CD4-positive, alpha-beta T cell treated with Interleukin-17A for 1 hour (primary cell): ENCODE measurements at places on chromosomes 11 and 22.
A peak's percentile ranks its signal among the peaks of the same experiment; 100 is the strongest.

GRCh38 chr11:10991393-10991792 lies 133.5 kb upstream of the ZBED5 start:
- no peak for DNase-seq

GRCh38 chr11:134178032-134178674 lies 45.6 kb downstream of the NCAPD3 start:
- no peak for DNase-seq

GRCh38 chr11:39462506-39462905 lies 1996.9 kb downstream of the LRRC4C start:
- no peak for DNase-seq

DNA sequence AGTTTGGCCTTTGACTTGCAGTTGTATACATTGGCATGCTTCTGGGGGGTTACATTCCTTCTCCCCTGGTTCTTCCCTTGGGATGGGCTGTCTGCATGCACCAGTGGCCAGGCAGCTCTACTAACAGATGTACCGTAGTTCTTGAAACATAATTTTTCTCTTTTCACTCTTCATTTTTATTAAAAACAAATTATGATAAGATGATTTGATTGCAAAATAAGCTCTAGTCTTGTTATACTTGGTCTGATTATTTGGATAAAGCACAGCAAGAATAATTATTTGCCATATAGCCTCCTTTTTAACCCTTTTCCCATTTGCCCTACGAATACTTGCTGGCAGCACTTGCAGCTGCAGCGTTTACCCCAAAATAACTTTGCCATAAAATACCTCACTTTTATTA lies 12.7 kb downstream of the OR56A5 start:
- no peak for DNase-seq

- no peak for DNase-seq
Measured at GRCh38 chr11:64719406-64719805, 3.6 kb downstream of the NRXN2 start.

GRCh38 chr11:107549253-107549953 lies 16.1 kb downstream of the ALKBH8 start:
- peak; percentile 62 for DNase-seq

DNA sequence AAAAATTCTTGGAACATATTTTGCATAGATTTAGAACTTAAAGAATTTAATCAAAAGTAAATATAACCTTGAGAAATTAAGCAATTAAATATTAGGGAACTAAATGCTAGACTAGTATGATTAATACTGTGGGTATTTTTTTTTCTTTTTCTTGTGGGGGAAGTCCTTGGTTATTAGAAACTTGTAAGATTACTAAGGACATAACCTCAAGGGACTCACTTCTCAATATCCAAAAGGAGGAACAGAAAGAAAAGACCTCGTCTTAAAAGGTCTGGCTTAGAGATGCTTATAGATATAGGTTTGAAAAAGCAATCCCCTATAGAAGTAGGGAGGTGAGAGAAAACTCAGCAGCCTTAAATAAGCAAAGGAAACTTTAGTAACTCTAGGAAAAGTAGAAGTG lies 368.5 kb downstream of the INSC start:
- DNase-seq, result no peak

GRCh38 chr11:76161261-76161961 lies 44.9 kb downstream of the WNT11 start:
- peak; percentile 9 for DNase-seq

DNA sequence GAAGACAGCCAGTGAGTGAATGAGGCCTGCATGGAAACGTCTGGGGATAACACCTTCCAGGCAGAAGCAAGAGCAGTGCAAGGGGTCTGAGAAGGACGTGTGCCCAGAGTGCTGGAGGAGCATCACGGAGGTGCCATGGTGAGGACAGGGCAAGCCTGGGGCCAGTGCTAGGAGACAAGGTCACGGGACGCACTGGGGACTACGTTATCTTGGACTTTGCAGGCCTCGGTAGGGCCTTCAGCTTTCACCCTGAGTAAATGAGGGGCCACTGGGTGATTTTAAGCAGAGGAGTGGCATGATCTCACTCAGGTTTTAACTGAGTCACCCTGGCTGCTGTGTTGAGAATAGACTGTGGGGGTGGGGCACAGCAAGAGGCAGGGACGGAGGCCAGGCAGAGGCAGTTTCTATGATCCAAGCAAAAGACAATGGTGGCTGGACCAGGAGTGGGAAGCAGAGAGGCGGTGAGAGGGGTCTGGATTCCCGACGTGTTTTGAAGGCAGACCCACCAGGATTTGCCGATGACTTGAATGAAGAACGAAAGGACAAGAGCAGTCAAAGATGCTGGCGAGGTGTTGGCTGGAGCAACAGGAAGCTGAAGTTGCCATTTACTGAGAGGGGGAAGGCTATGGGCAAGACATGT lies 102.7 kb upstream of the PARVA start:
- DNase-seq, result no peak

DNA sequence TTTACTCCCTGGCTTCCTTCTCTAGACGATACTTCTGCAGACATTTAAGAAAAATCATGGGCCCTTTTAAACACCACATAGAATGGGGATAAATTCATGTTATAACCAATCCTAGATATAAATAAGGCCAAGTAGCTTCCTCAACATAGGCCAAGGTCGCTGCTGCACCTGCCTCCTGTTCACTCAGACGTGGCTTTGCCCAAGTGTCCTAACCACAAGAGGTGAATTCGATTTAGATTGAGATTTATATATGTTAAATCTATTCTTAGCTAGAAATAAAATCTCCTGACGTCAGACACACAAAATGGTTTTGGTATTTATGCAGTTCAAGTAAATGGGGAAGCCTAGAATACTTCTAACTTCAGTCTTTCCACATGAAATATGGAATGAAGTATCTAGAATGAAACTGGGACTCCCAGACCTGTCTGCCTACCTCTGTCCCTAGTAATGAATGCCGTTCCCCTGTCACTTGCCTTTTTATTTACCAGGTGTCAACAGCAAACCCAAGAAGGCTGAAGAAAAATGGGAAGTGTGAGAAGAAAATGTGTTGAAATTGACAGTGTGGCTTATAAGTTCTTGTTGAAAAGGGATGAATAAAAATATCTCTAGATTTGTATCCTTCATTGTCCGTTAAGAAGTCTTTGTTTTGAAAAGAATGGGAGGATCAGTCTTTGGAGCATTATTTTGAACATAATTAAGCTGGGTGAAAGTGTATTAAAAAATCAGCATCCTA lies 131.8 kb downstream of the HIPK3 start:
- no peak for DNase-seq

DNA sequence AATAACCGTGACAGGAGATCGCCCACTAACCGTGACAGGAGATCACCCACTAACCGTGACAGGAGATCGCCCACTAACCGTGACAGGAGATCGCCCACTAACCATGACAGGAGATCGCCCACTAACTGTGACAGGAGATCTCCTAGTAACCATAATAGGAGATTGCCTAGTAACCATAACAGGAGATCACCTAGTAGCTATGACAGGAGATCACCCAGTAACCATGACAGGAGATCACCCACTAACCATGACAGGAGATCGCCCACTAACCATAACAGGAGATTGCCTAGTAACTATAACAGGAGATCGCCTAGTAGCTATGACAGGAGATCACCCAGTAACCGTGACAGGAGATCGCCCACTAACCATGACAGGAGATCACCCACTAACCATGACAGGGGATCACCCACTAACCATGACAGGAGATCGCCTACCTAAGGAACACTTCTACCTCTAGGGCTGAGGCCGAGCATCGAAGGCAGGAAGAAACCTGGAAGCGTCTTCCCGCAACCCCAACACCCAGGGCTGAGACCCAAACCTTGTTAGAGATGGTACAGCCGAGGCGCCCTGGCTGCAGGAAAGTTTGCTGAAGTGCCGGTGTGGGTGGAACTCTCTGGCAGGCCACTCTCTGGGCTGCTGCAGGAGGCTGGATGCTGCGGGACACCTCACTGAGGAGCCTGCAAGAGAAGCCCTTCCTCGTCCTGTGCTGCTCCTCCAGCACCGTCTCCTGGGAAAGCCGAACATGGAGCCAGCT lies 67.5 kb upstream of the THY1 start:
- no peak for DNase-seq

DNA sequence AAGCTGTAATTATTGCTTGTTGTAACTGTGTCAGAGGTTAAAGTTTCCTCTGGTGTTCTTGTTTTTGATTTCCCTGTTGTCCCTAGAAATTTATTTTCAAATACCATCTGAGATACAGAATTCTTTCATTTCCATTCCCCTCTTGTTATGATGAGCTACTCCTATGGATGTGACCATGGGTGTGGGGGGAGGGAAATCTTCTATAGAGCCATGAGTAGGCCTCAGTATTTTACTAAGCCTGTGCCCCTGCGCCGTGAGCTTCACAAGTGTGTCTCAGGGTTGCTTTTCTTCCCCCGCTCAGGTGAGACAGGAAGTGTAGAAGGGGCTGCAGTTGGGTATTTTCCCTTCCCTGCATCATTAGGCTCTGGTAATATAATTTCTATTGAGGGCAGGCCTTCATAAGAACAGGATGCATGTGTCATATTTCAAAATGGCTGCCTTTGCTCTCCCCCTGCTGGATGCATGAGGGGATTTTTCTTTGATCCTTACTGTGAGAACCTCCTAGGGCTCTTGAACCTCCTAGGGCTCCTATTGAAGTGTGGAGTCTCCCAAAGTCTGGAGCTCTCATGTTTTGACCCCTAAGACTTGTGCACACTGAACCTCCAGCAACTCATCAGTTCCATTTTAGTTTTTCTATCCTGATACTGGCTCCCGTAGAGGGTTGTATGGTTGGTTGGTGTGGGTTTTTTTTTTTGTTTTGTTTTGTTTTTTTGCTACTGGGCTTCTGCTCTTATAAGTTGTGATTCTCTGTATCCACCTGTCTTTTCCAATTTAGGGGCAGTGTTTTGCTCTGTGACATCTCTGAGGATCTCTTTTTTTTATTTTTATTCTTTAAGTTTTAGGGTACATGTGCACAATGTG lies 658.2 kb downstream of the NTM start:
- no peak for DNase-seq

GRCh38 chr11:62547691-62548281 lies 1.2 kb upstream of the AHNAK start:
- no peak for DNase-seq

DNA sequence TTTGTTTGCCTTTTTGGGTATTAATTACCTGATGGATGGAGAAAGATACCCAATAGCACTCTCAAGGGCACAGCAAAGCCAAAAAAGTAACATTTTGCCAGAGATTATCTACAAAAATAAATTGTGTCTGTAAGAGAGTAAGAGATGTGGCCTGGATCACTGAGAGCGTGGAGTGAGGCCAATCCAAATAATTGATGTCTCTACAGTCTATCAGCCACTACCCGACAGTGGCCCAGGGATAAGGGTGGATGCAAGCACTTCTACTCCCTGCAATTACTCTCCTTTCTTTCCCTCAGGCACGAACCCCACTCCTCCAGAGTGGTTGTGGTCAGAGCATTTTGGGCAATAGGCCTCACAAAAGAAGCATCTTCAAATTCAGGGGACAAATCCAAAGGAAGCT lies 92.3 kb upstream of the ZC3H12C start:
- DNase-seq, result no peak

GRCh38 chr22:25903294-25903693 lies 161.3 kb downstream of the MYO18B start:
- DNase-seq, result no peak

DNA sequence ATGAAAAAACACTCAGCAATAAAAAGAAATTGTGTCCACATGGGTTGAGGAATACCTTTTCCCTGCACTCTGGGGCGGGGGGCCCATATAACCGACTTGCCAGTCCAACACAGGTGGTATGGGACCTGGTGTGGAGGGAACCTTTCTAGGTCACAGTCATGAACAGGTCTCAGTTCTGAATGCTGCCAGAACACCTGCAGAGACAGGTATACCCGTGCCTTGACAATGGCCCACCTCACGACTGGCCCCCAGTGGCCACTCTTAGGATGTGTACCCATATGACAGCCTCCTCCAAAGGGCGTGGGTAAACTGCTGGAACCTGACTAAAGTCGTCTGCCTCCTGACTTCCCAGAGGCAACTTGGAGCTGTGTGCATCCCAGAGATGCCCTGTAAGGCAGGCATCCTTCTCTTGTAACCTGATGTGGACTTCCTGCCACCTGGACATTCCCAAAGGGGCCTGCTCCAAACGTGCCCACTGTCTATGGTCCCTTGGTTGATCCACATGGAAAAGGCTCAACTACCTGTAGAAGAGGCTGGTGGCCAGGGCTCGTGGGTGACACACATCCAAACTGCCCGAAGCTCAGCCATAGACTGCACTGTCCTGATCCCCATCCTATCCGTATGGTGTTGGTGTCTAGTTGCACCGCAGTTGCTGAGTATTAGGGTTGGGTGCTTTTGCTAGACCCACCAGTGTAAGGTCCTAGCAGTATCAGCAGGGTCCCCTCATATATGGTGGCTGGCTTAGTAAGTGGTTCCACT lies 859.3 kb downstream of the BRD1 start:
- DNase-seq, result no peak

DNA sequence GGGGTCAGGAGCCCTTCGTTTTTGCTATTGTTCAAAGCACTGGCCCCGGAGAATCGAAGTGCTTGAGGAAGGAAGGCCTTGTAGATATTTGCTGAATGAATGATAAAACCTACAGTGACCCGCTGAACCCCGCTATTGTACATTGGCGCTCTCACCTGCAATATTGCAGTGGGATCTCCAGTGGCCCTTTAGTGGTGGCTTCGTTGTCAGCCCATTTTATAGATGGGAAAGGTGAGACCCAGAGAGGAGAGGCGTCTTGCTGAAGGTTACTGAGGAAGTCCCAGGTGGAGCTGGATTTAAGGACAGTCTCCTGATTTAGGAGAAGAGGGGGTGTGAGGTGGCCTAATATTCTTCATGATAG lies 1.2 kb downstream of the CDC42EP2 start:
- DNase-seq, result no peak

- DNase-seq, result no peak
Measured at GRCh38 chr22:49608228-49608627, 219.4 kb downstream of the BRD1 start.

DNA sequence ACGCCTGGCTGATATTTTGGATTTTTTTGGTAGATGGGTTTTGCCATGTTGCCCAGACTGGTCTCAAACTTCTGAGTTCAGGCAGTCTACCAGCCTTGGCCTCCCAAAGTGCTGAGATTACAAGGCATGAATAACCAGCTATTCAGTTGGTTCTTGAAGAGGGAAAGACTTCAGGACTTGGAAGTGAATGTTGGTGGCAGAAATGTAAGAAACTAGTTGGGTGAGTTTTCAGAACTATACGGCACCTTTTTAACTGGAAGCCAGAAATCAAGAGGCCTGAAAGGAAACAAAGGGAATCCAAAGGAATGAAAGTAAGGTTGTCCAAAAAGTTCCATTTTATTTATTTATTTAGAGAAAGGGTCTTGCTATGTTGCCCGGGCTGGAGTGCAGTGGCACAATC lies 2.9 kb downstream of the POGLUT3 start:
- no peak for DNase-seq

GRCh38 chr11:8810540-8811301 lies 100.3 kb upstream of the AKIP1 start:
- no peak for DNase-seq

GRCh38 chr11:36241497-36241896 lies 47.7 kb downstream of the COMMD9 start:
- no peak for DNase-seq
